Activated gamma-delta T cell (primary cell): ENCODE measurements at places on chromosomes 7 and 10.

- DNase-seq = no peak
These were observed 13.4 kb downstream of the FAM53B start for GRCh38 chr10:124730790-124731189.

- no peak for DNase-seq
These were observed 92.5 kb downstream of the CSTF2T start for GRCh38 chr10:51606825-51607462.

DNA sequence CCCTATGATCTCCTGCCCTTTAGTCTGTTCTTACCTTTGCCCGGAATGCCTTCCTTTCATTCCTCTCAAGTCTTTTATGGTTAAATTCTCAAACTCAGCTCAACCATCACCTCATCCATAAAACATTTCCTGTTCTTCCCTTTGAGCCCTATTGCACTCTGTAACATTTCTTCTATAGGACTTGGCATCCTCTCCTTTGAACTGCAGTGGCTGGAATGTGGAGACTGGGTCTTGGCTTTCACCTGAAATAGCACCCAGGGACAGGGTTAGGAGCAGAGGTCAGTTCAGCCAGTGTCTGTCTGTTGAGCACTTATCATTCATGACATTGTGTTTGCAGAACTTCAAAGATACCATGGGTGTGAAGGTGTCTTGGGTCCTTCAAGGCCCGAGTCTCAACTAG is 7.2 kb downstream of the NFE2L3 start:
- no peak for DNase-seq

GRCh38 chr7:24883622-24884013 is 96.4 kb downstream of the OSBPL3 start:
- no peak for DNase-seq

DNA sequence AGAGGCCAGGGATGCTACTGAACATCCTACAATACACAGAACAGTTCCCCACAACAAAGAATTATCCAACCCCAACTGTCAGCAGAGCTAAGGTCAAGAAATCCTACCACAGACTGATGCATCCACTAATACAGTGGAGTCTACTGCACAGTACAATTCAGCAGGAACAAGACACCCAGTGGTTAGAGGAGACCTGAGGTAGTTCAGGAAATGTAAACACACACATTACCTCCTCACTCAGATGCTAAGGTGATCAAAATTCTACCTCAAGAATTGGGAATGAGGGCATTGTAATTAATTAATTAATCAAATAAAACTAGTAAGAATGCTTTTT is 91.4 kb downstream of the ZFAND4 start:
- no peak for DNase-seq

DNA sequence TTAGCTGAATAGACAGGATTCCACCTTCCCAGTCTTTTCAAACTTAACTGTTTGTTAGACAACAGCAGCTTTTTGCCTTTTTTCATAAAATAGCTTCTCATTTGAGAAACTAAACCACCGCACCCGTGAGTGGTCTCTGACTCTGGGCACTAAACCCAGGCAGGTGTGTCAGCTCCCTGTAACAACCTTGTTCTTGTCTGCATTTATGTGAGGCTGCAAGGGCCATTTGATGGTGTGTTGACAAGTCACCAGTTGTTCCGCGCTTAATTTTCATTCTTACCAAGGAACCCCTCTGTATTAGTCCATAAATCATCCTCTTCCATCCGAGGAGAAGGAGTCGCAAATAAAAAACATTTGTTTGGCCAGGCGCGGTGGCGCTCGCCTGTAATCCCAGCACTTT is 1.5 kb downstream of the STOX1 start:
- no peak for DNase-seq

- DNase-seq = no peak
These were observed 3.4 kb downstream of the MMRN2 start for GRCh38 chr10:86953747-86954680.

DNA sequence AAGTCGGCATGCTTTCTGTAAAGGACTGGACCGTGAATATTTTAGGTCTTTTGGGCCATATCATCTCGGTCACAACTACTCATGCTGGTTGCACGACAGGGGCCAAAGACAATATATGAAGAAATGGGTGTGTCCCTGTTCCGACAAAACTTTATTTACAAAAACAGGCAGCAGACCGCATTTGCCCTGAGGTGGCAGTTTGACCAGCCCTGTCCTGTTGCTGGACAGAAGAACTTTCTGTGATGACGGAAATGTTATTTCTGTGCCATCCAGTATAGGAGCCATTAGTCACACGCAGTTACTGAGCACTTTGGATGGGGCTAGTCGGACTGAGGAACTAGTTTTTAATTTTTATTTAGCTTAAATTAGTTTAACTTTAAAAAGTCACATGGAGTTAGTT is 112.8 kb upstream of the CARD11 start:
- DNase-seq = no peak

DNA sequence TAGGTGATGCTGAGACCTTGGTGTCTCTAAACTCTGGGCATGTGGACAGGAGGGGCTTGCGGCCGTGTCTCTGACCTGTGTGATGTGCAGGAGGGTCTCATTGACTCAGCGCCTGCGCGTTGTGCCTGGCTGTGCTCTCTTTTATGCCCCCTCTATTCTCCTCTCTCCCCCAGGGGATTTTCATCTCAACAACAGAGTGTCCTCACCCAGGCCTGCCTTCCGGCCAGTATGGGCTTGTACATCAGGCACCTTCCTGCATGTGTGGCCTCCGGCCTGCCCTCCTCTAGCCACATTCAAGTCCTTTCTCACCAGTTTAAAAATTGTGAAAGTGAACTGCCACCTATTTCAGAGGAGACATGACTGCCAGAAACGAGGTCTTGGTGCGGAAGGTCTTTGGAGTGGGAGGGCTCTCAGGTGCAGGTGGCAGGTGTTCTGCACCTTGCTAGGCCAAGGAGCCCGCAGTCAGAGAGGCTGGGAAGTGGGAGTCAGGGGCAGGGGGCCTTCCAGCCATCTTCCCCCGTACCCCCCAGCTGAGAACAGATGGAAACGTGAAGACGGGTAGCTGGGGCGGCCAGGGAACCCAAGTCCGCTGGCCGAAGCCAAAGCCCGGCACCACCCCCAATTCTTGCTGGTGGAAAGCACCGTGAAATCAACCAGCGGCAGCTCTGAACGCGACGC is 531 bp upstream of the INTS15 start:
- DNase-seq = no peak

- DNase-seq = no peak
These were observed 109.8 kb downstream of the SH3PXD2A start for GRCh38 chr10:103745341-103746247.

GRCh38 chr7:131642429-131642828 is 86.0 kb upstream of the PODXL start:
- DNase-seq = no peak

GRCh38 chr10:130905921-130906320 is 405.6 kb downstream of the TCERG1L start:
- DNase-seq = no peak

DNA sequence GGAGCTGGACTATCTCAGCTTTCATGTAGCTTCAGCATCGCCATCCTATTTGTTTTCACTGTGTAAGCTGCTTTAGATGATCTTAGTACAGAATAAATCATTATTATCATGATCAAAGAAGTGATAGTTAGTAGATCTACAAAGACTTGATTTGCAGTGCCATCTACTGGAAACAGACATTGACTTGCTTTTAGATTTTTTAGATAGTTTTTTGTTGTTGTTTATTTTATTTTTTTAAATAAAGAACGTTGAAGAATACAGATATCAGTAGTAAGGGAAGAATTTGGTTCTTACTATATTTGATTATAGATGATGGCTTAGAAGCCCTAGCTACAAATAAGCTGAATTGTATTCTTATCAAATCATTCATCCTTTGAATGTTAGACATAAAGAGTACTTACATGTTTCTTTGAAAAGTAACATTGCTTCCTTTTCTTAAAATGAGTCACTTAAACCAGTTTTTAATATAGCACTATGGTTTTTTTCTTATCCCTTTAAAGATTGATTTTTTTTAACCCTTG is 6.3 kb upstream of the SFMBT2 start:
- no peak for DNase-seq

DNA sequence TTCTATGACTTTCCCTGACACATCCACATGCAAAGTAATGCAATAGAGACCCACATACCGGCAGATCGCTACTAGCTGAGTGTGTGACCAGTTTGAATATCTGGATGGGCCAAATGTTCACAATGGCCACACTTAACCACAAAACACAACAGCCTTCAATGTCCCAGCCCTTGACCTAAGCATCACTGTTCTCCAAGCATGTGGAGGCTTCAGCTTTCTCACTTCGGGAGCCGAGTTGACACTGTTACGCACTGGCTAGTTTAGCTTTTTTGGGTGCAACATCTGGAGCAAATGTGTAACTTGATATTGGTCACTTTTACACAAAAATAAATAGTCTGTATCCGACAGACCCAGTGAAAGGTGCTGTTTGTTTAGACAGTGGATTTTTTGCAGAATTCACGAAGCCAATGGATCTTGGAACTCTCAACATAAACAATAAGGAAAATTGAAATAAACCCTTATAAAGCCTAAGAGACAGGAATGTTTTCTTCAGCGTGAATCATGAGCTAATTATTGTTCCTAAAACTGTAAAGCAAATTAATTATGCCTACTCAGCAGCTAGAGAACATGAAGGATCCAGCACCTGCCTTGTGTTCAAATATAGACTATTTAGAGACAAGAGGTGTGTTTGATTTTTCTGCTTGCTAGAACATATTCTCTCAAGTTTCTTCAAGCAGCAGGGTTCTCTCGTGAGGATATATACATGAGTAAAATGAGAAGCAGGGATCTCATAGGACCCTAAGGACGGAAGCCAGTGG is 117.6 kb upstream of the JCAD start:
- DNase-seq = no peak

- DNase-seq = no peak
These were observed 820.6 kb downstream of the LRMDA start for GRCh38 chr10:76251841-76252671.

DNA sequence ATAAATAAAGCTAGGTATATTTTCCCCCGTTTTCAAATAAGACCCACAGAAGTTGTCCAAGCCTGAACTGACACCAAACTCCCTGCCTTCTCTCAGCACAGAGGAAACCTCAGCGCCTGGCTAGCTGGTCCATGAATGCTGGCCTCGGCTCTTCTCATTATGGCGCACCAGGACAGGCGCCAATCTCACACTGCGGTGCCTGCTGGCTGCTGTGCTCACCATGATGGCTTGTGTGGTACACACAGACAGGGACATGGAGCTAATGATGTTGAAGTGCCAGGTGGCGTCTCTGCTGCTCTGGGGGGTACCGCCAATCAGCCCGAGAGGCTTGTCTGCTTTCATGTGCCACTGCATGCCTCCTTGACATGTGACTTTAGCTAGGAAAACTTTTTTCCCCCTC is 43.2 kb upstream of the USP6NL start:
- no peak for DNase-seq

DNA sequence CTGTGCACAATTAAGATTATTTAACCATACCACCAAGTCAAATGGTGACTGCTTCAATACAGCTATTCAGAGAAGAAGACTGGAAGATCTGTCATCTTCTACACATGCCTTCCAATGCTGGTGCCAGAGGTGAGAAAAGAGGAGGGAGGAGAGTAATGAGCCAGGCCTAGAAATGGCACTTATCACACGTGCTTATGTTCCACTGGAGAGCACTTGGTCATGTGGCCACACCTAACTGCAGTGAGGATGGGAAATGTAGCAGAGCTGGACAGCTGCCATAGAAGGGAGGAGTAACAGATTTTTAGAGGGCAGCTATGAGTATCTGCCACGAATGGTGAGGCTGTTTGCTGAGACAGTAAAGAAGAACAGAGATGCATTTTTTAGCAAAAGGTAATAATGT is 77.1 kb downstream of the MPLKIP start:
- DNase-seq = no peak

DNA sequence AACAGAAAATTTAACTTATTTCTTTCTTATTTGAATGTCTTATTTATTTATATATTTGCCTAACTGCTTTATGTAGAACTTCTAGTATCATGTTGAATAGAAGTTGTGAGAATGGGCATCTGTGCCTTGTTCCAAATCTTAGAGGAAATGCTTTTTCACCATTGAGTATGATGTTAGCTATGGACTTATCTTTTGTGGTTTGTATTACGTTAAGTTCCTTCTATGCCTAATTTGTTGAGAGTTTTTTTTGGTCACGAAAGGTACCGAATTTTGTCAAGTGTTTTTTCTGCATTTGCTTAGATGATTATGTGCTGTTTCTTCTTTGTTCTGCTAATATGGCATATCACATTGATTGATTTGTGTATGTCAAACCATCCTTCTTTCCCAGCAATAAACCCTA is 161.0 kb upstream of the TRIM24 start:
- no peak for DNase-seq

- no peak for DNase-seq
These were observed at the start of gene PAPSS2 for GRCh38 chr10:87659571-87660483. PAPSS2 (plus strand) TSS chr10:87659878; CDS start chr10:87659982, 104 bp downstream.

- DNase-seq = no peak
These were observed 138.9 kb downstream of the PKD1L1 start for GRCh38 chr7:47809387-47809786.

GRCh38 chr10:43047288-43047970 is 29.4 kb upstream of the RET start:
- DNase-seq = no peak

DNA sequence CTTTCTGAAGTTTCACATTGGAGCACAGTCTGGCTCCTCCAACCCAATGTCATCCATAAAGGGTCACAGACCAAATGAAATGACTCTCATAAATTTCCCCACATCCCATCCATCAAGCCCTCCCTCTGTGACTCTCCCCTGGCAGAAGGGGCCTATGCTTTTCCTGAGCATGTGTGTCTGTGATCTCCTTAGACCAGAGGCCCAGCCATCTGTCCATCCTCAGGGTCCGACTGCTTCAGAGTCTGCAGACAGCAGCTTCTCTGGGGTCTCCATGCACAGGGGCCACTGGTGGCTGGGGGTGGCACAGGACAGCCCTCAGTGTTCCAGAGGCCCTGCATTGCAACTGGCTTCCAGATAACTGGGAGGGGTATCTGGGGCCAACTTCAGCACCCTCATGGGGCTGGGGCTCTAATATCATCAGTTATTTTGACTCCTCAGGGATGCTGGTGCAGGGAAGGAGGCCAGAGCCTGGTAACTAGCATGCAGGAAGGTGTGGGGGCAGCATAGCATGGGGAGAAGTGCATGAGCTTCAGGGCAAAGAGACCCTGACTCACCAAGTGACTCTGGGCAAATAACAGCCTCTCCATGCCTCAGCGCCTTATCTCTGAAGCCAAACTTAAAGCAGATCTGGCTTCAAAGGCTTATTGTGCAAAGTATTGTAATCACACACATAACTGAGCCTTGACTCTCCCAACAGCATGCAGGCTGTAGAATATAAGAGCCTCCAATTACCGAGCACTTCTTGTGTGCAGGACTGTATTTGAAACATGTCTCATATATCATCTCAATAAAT is 266.9 kb downstream of the GRID1 start:
- DNase-seq = no peak

GRCh38 chr7:137940656-137941518 is 61.0 kb downstream of the CREB3L2 start:
- no peak for DNase-seq
